ENCODE measurements at places on chromosomes 1 and 21. TPM values are rescaled to one million over a fixed set of nuclear protein-coding genes. Genes with fewer than 3 reads are reported as not detected.

Gene ANKRD35
- 0.51 TPM for total RNA-seq

Gene AMIGO1
- 8.5 TPM for total RNA-seq

Gene GBP4
- total RNA-seq = 41.6 TPM

Gene NBPF6
- not detected for total RNA-seq

Measured in spleen (tissue), 13 donors.